Cerebellum (tissue), 4 donors: ENCODE measurements at places on chromosomes 1 and 21. TPM values are rescaled to one million over a fixed set of nuclear protein-coding genes. Genes with fewer than 3 reads are reported as not detected.

GRCh38 chr1:155392898-155393411 lies 72.3 kb downstream of the RUSC1 start:
- no peak for DNase-seq

DNA sequence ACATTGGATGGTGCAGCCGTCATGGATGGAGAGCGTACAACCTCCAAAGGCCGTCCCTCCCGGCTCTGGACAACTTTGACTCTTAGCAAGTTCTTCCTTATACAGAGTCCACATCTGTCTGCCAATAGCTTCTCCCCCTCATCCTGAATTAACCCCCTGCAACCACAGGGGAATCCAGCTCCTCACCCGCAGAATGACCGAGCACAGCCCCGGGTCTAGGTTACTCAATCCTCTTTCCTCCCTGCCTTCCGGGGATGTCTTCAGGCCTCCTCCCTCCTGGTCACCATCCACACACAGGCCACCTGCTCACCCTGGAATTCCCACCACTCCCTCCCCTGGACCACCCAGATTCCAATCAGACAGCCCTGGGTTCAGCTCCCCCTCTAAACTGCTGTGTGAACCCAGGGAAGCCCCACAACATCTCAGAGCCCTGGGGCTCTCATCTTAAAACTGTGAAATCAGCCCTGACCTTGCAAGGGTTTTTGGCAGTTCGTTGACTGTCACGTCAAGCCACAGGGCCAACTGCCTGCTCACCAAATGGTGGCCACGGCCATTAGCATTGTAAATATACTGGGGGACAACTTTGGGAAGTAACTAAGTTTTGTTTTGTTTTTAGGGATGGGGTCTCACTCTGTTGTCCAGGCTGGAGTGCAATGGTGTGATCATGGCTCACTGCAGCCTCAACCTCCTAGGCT lies 54.2 kb downstream of the HSPG2 start:
- DNase-seq = no peak

GRCh38 chr21:46082713-46082962 lies 15.3 kb upstream of the COL6A2 start:
- no peak for DNase-seq

DNA sequence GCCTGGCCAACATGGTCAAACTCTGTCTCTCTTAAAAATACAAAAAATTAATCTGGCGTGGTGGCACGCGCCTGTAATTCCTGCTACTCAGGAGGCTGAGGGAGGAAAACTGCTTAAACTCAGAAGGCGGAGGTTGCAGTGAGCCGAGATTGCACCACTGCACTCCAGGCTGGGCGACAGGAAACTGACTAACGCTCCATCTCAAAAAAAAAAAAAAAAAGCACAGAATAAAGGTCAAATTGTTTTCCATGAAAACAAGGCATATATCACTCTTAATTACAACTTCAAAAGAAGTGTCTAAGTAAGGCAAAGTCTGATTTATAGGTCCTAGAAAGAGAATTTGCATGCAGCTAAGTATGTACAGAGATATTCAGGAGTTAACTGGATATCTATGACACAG lies 25.6 kb downstream of the EYA3 start:
- DNase-seq = no peak

GRCh38 chr1:202965422-202965821 lies 1.6 kb downstream of the CYB5R1 start:
- DNase-seq = no peak

DNA sequence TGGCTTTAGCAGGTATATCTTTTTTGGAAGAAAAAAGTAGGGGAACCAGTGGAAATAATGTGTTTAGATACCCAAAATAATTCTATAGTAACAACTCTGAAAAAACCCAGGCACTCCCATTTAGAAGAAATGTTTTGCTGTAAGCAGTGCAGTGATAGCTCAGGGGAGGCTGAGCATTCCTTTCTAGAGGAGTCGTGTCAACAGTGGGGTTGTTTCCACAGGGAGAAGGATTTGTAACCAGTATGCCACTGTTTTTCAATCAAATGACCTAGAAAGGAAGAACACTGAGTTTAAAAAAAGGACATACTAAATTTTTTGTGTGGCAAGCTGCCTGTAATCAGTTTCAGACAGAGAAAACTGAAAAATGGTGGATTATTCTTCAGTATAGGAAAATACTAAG lies 2.4 kb downstream of the PGD start:
- no peak for DNase-seq

DNA sequence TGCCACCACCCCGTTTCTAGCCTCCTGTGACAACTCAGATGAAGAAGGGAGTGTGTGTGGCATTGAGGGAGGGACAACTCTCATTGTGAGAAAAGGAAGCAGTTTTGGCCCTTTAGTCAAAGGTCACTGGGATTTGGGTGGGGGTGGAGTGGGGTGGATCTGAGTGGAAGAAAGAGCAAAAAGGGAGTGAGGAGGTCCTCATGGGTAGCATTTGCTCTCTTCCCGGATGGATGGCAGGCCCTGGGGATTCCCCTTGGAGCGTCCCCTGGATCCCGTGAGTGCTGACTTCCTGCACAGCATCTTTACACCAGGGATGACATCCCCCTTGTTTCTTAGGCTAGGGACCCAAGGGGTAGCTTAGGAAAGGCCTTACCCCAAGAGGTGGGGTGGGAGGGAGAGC lies 460 bp downstream of the SERPINC1 start:
- no peak for DNase-seq

DNA sequence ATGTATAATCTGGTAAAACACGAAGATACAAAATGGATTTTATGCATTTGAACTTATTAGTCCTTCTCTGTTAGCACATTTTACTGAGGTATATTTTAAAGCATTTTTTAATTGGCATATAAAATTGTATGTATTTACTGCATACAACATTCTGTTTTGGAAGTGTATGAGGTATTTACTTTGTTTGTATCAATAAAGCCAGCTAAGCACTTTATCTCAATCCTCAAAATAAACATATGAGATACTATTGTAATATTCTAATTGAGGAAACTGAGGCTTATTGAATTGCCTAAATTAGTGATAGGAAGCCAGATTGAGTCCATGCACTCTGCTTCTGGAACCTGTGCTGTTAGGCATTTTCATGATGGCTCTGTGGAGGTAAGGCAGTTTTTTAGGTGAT lies 65.6 kb downstream of the MTR start:
- no peak for DNase-seq

DNA sequence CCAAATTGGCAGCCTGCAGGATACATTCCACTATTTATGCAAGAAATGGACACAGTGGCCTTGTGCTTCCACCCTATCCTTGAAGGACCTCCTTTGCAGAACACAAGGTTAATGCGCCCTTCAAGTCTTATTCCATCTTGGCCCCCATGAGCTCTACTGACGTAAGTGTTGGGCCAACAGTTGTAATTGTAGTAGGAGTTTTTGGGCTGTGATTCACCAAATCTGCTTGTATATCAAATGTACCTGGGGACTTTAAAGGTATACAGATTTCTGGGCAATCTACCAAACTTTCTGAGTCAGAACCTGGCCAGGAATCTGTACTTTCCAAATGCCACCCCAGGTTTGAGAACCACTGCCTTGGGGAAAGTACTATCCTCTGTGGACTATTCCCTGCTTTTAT lies 100.9 kb upstream of the MARK1 start:
- no peak for DNase-seq

- DNase-seq = no peak
Measured at GRCh38 chr1:238018214-238018613, 127.5 kb upstream of the ZP4 start.

GRCh38 chr1:16958475-16958874 lies 21.9 kb downstream of the MFAP2 start:
- no peak for DNase-seq

DNA sequence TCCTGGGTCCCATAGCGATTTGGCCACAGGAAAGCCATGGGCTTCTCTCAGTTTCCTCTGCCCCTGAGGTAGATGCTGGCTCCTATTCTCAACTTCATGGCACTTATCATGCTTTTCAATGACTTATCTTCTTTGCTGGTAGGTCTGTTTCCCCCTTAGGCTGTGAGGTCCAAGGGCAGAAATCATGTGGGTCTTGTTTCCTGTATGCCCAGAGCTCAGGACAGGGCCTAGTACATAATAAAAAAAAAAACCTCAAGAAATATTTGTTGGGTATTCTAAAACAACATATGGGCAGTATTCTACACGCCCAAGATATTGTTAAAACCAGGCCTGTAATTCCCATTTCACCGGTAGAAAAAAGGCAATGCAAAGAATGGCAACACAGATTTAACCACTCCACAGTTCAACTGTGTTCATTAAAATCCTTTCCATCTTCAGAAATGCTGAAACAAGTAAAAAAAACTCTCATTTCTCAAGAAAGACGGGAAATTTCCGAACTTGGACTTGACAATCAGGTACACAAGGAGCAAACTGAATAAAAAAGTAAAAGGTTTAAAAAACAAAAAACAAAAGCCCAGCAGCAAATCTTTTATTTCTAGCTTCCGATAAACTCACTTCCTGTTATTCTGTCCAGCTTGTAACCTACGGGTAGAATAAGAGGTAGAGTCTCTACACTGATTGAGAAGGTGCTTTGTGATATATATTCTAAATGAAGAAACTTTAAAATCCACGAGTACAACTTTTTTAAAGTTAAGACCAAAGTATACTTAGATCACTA lies 6.3 kb upstream of the TDRD10 start:
- no peak for DNase-seq

GRCh38 chr1:41678111-41678878 lies 193.8 kb upstream of the EDN2 start:
- no peak for DNase-seq

DNA sequence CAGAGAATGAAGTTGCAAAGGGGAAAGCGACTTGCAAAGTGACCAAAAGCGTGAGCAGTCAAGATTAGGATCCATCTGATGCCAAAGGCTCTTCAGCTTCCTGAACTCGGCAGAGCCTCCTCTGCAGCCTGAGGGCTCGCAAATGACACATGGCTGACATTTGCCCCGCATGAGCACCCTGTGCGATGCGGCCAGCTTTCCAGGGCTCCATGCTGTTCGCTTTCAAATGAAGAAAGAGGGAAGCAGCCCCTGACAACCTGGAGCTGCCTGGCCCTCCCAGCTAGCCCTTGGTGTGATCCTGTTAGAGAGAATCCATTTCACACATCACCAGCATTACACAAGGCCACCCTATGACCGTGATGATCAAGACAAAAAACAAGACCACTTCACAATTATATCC lies 20.2 kb upstream of the FAM131C start:
- DNase-seq = no peak

- no peak for DNase-seq
Measured at GRCh38 chr1:199859491-199859933, 168.0 kb upstream of the NR5A2 start.

DNA sequence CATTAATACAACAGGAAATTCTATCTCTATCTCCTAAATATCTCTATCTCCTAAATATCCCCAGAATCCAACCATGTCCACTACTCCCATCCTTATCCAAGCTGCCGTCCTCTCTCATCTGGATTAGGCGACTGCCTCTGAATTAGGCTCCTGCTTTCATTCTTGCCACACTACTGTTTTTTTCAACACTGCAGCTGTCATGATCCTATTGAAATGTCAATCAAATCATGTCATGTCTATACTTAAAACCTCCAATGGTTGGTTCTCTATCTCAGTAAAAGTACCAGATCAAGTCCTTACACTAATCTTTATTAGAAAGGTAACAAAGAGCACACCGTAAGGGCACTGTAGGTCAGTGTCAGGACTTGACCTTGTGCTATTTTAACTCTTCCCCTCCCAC lies 82.0 kb upstream of the NFIA start:
- DNase-seq = no peak

DNA sequence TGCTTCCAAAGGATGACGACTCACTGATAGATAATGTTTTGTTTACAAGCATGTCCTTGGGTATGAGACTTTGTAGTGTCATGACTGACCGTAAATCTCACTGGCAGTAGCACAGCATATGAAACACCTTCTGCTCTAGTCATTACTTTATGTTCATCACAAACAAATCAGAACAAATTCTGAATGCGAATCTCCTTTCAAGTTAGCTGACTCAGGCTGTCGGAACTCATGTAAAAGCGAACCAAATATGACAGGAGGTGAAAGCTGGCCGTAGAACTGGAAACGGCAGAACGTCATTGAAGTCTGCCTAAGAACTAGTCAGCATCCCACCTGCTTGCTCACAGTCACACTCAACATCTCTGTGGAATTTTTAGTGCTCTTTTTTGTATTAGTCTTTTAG lies 143.9 kb downstream of the RGS7 start:
- DNase-seq = no peak

GRCh38 chr21:24424776-24425175 lies 1182.5 kb downstream of the MRPL39 start:
- no peak for DNase-seq

- DNase-seq = peak; percentile 58
Measured at GRCh38 chr1:54500107-54500431, 48.0 kb upstream of the ACOT11 start.

GRCh38 chr1:176199707-176200106 lies 7.4 kb downstream of the COP1 start:
- DNase-seq = no peak

DNA sequence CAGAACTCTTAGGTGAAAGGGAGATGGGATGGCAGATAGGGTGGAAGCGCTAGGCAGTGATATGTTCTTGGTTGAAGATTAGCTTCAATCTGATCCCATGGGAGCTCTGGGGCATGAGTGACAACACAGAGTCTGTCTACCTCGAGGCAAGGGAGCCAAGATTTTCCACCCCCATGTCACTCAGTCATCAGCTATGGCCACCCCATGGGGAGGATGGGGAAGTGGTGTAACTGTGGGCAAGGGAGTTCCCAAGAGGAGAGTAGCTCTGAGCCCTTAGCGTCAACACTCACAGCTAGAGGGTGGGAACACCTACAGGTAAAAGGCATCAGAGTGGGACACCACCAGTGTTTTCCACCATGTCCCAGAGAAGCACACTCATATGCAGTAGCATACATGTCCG lies 30.3 kb upstream of the C1QA start:
- DNase-seq = no peak

GRCh38 chr1:186605762-186606350 lies 74.4 kb downstream of the PTGS2 start:
- DNase-seq = no peak

DNA sequence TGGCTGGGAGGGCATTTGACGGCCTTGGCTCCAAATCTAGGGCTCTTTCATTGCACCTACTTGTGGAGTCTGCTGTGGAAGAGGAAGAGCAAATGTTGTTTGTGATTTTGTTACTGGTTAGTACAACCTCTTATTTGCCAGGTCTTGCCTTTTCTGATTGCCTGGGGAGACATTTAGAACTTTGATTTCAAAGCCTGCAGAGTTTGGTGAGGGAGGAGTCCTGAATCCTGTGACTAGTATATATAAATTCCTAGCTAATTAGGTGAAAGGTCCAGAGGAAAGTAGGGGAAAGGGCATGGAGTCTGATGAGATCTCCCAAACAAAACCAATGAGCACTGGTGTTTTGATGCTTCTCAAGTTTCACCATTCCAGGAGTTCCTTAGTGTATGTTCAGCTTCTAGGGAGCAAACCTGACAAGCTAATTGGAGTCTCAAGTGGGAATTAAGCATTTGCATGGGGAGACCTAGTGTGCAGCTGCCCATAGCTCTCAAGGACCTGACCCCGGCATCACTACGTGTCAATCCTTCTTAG lies 5.1 kb upstream of the HMGCS2 start:
- no peak for DNase-seq

GRCh38 chr1:182756423-182756822 lies 33.1 kb upstream of the NPL start:
- no peak for DNase-seq

GRCh38 chr1:214989341-214989740 lies 93.2 kb upstream of the KCNK2 start:
- DNase-seq = no peak

OR2M7 gene
- total RNA-seq = not detected

GNAT2 gene
- not detected for total RNA-seq

SPATA1 gene
- 2.0 TPM for total RNA-seq

PLA2G2F gene
- total RNA-seq = not detected

LCE3B gene
- not detected for total RNA-seq

AGT gene
- total RNA-seq = 3.6 TPM

COL8A2 gene
- 1.2 TPM for total RNA-seq

ST6GALNAC3 gene
- total RNA-seq = 15.2 TPM

ZYG11A gene
- 0.64 TPM for total RNA-seq

KRTAP12-2 gene
- total RNA-seq = not detected
